ENCODE measurements at places on chromosomes 3 and 15. TPM values are rescaled to one million over a fixed set of nuclear protein-coding genes. Genes with fewer than 3 reads are reported as not detected.

The SLC24A5 gene
- total RNA-seq: not detected

The MAP6D1 gene
- total RNA-seq: 12.4 TPM

The CHRNA7 gene
- total RNA-seq: 14.0 TPM

The TUSC7 gene
- total RNA-seq: not detected

The ZKSCAN7 gene
- 14.1 TPM for total RNA-seq

The ZSCAN2 gene
- 14.2 TPM for total RNA-seq

The PLD1 gene
- total RNA-seq: 0.21 TPM

The C3orf49 gene
- not detected for total RNA-seq

The MNS1 gene
- total RNA-seq: 6.2 TPM
